SW 1271 (cell line): ENCODE measurements at places on chromosomes 7 and 10.

DNA sequence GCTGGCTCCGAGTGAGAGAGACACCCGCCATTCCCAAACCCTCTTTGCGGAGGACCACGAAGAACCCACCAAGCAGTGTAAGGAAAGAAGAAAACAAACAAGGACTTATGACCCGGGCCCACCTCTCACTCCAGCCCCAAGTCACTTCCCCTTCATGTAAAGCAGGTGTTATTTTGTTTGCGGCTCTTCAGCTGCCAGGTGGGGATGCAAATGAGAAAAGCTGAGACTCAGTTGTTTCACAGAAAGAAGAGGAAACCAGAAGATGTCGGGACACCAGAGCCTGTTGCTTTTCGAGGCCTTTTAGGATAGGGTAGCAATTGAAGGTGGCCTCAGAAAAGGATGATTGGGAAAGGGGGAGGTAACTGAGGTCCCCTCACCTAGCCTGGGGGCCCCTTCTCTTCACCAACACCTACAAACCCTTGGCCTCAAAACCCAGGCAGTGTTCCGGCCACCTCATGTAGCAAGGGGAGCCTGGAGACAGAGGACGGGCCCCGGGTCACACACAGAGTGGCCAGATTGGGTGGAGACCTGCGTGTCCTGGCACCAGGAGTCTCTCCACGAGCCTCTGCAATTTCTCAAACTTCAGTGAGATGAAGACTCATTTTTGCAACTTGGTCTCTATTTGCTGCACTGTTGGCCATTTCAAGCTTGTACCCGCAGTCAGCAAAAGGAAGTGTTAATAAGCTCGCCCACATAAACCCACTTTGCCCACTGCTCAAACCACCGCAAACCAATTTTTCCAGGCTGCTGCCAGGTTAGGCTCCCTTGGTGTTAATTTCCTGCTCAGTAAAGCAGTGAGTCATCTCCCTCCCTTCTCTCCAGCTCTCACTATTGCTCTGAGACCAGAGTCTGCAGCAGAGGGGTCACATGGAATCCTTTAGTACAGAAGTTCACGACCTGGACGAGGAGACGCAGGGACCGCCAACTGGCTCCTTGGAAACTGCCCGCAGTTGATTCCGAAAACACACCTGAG, 45.5 kb downstream of the AOC1 start:
- DNase-seq, result no peak

DNA sequence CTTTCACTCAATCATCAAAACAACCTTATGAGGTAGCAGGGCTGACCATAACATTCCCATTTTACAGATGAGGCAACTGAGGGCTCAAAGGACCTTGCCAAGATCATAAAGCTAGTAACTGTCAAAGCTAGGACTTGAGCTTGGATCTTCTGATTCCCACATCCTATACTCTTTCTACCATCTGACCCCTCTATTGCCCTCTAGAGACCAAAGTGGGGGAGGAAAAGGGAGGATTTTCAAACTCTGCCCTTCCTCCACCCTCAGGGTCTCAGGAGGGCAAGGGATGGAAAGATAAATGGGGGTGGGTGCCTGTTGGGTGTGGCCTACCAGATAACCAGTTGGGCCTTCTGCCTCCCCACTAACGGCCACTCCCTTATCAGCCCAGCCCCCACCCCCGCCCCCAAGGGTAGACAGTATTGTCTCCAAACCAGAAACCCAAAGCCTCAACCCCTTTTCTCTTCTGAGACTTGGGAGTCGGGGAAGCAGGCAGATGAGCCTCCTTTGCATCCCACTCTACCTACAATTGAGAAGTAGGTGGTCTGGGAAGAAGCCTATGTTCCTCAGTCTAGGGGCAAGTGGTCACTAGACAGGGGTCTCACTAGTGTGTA, 7.9 kb downstream of the LDB1 start:
- DNase-seq, result no peak

DNA sequence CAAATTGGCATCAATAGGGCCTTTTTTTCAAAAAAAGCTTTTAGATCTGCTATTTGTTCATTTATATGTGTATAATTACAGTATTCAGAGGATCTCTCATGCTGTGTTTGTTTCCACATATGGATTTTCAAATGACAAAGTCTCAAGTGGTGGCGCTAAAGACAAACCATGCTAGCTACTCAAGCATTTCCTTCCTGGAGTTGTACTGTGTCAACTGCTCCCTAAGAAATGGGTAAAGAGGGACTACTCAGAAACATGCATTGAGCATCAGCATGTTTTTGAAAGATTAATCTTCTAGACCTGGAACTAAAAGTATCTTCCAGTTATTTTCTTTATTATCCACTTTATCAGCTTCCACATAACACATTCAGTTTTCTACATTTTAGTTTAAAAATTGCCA, 12.7 kb downstream of the CNTNAP2 start:
- DNase-seq, result no peak

- DNase-seq, result no peak
These were observed 6.7 kb upstream of the IMMP2L start for GRCh38 chr7:111568870-111569462.

DNA sequence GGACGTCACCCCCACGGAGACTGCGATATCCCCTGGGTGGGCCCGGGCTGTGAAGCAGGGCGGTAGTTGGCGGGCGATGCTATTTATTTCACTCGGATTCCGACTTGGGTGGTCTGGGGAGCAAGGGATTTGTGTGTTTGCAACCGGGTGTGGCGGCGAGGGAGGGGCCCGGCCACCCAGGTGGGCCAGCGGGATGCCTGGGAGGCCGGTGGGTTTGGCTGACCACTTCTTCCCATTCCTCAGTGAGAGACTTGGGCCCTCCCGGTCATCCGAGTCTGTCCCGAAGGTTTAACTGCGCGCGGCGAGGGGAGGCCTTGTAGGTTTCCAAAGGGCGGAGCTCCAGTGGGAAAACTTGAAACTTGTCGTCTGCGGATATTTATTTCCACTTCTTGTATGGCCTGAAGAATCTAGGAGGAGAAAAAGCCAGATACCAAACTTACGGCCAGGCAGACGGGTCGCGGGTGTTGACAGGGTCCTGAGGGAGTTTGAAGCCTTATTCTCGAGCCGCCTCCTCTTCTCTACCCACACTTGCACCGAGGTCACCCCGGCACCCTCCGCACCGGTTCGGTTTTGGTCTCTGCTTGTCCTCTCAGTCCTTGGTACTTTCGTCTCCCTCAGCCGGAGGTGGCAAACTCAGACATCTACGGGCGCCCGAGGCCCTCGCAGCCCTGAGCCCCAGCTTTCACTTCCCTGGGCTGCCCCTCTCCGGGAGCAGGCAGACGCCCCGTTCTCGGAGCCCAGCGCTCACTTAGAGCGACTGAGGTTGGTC, 17.9 kb downstream of the ZNF316 start:
- DNase-seq, result no peak

DNA sequence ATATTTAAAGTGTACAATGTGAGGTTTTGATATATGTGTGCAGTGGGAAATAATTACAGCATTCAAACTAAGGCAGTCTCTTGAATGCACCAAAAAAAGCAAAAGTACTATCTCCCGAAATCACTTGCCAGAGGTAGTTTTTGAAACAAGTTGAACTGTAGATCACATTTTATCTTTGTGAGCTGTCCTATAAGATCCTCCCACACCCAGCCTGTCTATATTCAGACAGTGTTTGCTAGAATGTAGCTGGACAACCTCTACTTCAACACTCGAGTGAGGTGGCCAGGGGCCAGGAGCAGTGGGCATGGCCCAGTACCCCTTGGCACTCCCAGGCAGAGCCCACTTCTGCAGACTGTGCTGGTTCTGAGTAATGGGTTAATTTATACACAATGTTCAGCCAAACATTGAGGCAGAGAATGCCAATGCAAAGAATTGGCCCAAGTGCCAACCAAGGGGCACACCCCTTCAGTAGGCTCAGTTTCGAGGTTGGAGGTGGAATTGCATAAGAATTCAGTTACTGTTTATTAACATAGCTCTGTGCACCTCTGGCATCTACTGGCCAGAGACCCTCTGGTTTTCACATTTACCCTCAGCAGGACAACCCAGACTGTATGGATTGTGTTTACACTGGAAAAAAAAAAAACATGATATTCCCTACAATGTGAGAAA, 70.5 kb downstream of the AHR start:
- DNase-seq, result no peak

DNA sequence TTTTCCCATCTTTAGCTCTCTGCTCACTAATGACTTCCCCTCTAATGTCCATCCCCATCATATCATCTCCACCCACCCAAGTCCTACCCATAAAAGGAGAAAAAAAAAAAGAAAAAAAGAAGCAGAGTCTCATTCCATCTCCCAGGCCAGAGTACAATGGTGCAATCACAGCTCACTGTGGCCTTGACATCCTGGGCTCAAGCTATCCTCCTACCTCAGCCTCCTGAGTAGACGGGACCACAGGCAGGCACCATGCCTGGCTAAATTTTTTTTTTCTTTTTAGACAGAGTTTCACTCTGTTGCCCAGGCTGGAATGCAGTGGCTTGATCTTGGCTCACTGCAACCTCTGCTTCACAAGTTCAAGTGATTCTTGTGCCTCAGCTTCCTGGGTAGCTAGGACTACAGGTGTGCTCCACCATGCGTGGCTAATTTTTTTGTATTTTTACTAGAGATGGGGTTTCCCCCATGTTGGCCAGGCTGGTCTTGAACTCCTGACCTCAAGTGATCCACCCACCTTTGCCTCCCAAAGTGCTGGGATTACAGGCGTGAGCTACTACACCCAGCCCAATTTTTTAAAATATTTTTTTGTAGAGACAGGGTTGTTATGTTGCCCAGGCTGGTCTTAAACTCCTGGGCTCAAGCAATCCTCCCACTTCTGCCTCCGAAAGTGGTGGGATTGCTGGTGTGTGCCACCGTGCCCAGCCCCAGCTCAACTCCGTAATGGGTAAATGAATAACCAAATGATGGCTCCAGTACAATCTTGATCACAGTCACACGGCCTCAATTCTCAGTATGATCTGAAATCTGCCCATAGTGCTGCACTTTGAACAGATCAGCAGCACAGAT, 24.6 kb upstream of the SGMS1 start:
- no peak for DNase-seq

DNA sequence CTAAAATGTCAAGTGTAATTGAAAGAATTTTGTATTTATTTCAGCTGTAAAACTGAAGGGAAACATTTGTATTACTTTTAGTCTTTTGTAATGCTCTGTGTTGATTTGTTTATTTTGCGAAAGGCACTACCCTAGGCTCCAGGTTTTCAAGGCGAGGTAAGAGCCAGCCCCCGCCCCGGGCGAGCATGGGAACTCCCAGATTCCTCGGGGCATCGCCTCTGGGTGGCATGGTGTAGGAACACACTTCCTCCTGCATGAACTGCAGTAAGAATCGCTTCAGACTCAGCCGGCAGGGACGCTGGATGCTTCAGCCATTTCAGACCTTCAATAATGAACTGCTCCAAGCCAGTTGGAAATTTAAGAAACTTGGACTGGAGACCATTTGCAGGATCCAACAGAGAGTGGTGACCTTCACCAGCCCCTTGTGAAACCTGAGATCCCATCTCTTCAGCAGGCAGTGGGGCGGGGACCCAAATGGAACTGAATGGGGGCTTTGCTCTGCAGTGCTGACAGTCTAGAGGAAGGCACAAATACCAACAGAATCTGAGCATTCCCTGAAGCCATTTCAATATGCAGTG, 544.3 kb upstream of the MGMT start:
- DNase-seq, result no peak

GRCh38 chr7:30924624-30925023, 13.0 kb downstream of the AQP1 start:
- no peak for DNase-seq

DNA sequence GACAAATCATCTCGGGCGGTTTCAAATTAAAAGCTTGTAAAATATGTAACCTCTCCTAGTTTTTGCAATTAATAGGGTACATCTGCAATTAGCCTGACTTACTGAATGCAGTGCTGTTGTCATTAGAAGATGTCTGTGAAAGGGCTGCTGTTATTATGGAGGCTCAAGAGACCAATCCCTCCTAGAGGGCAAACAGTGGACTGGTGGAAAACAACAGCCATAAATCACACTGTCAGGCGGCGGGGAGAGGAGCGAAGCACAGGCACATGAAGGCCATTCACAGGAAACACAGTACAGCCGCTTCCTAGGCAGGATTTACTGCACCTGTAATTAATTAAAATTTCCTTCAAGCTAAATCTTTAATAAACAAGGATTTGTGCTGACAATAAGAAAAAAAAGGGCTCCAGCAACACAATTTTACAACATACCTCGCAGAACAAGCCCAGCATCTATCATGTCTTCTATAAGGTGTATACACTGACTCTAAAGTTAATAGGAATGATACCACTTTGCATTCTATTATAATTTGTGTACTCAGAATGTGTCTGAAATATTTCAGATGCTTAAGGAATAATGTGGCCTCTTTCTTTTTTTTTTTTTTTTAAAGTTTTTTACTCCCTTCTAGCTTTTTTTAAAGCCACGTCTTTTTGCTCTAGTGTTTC, 50.7 kb downstream of the ERCC6 start:
- DNase-seq, result no peak

DNA sequence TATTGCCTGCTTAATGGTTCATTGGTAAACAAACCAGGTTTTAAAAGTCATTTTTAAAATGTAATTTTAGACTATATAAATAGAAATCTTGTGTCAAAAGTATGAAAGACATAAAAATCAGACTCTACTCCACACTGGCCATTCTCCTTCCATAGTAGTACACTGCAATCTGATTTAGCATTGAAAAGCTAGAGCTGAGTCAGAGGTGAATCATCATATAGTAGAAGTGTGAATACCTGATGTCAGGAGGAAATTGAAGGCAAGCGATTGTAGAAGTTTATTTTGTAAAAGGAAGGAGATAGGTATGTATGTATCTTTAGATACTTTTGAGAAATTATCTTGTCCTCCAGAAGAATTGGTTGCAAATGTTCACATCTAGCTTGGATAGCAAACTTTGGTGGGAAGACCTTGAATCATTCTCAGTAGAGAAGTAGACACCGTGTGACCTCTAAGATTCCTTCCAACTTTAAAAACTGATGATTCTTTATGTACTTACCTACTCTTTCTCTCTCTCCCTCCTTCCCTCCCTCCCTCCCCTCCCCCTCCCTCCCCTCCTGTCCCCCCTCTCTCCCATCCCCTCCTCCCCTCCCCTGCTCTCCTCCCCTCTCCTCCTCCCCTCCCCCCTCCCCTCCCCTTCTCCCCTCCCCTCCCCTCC, 88.1 kb downstream of the BTAF1 start:
- no peak for DNase-seq

DNA sequence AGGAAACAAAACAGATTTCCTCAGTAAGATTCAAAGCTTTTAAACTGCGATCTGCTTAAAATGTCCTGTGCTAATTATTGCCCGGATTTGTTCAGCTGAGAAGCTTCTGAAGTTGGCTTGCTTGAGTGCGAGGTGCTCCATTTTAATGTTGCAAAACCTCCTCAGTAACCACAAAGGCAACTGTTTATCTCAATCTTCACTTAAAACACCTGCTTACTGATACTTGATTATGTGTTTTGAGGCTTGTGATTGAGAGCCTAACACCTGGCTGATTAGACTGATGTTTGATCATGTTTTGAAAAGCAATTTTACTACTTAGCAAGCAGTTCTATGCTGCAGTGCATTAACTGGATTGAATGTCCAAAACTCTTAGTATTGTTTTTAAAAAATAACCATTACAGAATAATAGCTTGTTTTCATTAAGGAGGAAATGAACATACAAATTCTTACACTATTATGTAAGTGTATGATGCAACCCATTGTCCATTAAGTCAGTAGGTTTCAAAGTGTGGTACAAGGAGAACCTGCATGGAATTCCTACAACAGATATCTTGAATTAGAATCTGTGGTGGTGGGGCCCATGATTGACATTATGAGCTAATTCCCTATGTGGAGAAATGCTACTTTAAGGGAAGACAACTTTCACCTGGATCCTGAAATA, 96.9 kb upstream of the FAM180A start:
- DNase-seq, result no peak
